ENCODE measurements at places on chromosomes 12 and 14. TPM values are rescaled to one million over a fixed set of nuclear protein-coding genes. Genes with fewer than 3 reads are reported as not detected.

The KLRK1 gene
- total RNA-seq, result not detected

The KRT74 gene
- not detected for total RNA-seq

The MARS1 gene
- total RNA-seq, result 82.6 TPM

The SLC38A4 gene
- total RNA-seq, result 0.32 TPM

The FOXN3 gene
- 44.4 TPM for total RNA-seq
